ENCODE measurements at places on chromosomes 5 and 9. TPM values are rescaled to one million over a fixed set of nuclear protein-coding genes. Genes with fewer than 3 reads are reported as not detected.

Gene RARS1
- total RNA-seq = 41.8 TPM

Gene CLIC3
- 2.7 TPM for total RNA-seq

Gene C5
- 1.0 TPM for total RNA-seq

Gene ENTPD2
- total RNA-seq = 1.9 TPM

Gene MCCC2
- 121 TPM for total RNA-seq

Gene SSNA1
- 73.7 TPM for total RNA-seq

Gene SPATA31D4
- total RNA-seq = not detected

All from Right ventricle myocardium superior (tissue), 1 donor.